ENCODE measurements at places on chromosomes 5 and 9. TPM values are rescaled to one million over a fixed set of nuclear protein-coding genes. Genes with fewer than 3 reads are reported as not detected.

DNA sequence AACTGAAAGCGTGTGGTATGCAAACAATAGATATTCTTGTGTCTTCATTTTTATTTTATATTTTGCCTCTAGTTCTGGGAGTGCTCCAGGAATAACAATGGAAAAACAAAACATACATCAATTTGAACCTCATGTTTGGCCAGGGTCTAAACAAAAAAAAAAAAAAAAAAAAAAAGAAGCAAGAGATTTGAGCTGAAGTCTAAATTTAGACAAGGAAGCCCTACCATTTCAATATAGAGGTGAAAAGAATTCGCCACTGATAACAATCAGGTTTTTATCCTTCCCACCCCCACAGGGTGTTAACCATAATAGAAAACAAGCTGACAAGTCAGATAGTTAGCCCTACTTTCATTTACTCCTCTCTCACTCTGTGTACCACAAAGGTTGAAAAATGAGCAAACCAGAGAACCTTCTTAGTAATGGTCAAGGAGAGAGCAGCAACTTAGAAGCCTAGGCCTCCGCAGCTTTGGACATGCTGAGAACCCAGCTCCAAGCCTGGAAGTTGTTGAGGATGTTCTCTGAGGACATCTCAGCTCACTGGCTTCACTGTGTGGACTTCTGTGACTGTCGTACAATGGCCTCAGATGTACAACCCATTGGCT, 118.2 kb upstream of the HMHB1 start:
- no peaks in the 10 kb centered on the region for H3K36me3 ChIP-seq
- no peak for DNase-seq
- H3K27me3 ChIP-seq, result no peaks in the 10 kb centered on the region
- no peak overlapping the region for H3K27ac ChIP-seq
- no peak overlapping the region for H3K4me3 ChIP-seq
- H3K4me1 ChIP-seq, result no peaks in the 10 kb centered on the region

DNA sequence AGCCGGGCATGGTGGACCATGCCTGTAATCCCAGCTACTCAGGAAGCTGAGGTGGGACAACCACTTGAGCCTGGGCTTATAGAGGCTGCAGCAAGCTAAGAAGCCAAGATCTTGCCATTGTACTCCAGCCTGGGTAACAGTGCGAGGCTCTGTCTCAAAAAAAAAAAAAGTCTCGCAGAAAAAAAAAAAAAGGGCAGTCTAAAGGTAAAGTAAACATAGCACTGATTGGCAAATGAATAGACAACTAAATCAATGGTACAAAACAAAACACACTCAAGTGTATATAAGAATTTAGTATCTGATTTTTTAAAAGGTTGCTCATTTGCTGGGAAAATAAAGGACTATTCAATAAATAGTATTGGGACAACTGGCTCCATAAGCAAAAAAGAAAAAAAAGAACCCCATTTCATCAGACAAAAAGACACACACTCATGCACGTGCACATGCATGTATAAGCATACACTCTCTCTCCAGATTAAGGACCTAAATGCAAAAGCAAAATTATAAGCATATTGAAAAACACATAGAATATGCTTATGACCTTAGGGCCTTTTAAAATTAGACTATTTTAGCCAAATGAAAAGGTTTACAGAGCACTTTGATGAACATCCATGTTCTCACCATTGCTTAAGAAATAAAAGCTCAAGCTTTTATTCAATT, 5.7 kb downstream of the IL6ST start:
- peaks cover 12% of the 10 kb centered on the region for H3K4me1 ChIP-seq
- no peak for DNase-seq
- no peak overlapping the region for H3K4me3 ChIP-seq
- no peak overlapping the region for H3K27ac ChIP-seq
- H3K27me3 ChIP-seq, result no peaks in the 10 kb centered on the region
- H3K36me3 ChIP-seq, result no peaks in the 10 kb centered on the region

DNA sequence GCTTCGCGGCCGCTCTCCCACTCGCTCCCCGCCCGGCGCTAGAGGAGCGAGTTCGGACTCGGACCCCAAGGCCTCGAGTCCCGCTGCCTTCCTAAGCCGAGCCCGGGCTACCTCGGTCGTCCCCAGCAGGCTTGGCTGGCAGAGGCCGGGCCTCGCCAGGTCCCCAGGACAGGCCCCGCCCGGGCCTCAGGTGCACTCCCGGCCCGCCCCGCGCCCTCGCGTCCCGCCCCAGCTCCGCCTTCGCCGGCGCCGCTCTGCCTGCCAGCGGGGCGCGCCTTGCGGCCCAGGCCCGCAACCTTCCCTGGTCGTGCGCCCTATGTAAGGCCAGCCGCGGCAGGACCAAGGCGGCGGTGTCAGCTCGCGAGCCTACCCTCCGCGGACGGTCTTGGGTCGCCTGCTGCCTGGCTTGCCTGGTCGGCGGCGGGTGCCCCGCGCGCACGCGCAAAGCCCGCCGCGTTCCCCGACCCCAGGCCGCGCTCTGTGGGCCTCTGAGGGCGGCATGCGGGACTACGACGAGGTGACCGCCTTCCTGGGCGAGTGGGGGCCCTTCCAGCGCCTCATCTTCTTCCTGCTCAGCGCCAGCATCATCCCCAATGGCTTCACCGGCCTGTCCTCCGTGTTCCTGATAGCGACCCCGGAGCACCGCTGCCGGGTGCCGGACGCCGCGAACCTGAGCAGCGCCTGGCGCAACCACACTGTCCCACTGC, at the start of gene SLC22A5:
Gene SLC22A5, plus strand, starts transcription at position 237 of the 707 bp plus-strand sequence. Its CDS starts 263 bp downstream, at position 500.
- H3K4me1 ChIP-seq, result peaks cover 11% of the 10 kb centered on the region
- H3K36me3 ChIP-seq, result no peaks in the 10 kb centered on the region
- H3K27ac ChIP-seq, result no peak within 1 kb of the TSS
- peak within 1 kb of the TSS; percentile 64 for H3K4me3 ChIP-seq
- peaks cover 37% of the 10 kb centered on the region for H3K27me3 ChIP-seq

DNA sequence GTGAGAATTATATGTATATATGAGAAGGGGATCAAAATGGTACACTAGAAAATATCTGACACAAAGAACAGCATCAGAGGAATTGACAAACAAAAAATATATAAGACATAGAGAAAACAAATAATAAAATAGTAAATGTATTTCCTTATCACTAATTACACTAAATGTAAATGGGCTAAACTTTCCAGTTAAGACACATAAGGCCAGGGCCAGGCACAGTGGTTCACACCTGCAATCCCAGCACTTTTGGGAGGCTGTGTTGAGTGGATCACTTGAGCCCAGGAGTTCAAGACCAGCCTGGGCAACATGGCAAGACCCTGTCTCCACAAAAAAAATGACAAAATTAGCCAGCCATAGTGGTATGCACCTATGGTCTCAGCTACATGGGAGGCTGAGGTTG, 8.5 kb downstream of the FBXL17 start:
- H3K36me3 ChIP-seq, result no peaks in the 10 kb centered on the region
- DNase-seq, result no peak
- H3K27me3 ChIP-seq, result no peaks in the 10 kb centered on the region
- no peaks in the 10 kb centered on the region for H3K4me1 ChIP-seq
- H3K27ac ChIP-seq, result no peak overlapping the region
- H3K4me3 ChIP-seq, result no peak overlapping the region

DNA sequence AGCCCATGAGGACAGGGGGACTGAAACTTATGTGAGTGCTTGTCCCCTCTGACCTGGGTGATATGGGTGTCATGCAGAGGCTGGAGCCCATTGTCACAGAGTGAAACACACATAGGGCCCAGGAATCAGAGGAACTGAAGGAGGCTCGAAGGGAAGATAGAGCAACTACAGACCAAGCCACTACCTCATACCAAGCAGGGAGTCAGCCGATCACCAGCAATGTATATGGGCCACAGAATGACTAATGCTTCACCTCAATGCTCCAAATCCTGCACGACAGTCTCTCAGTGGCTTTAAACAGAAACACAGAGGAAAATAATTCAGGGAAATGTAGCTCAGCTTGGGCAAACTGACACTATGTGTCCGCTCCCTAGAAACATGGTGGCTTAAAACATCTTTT, 8.9 kb upstream of the FBXW11 start:
- no peak overlapping the region for H3K4me3 ChIP-seq
- H3K27ac ChIP-seq, result no peak overlapping the region
- no peak for DNase-seq
- H3K36me3 ChIP-seq, result no peaks in the 10 kb centered on the region
- H3K27me3 ChIP-seq, result no peaks in the 10 kb centered on the region

DNA sequence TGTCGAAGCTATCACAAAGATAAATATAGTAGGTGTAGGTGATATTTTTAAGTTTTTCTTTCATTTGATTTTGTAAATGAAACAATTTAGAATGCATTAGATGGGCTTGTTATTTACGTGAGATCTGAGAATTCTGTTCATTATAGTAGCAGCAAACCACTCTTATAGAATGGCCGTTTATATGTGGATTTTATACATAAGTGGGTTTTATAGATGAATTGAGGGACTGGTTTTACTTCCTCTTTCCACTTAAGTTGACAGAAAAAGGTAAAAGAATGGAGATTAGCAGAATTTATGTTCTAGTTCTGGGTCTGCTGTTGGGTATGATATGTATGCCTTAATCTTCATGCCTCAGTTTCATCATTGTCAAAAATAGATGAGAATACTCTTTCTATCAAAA, 5.6 kb downstream of the RMI1 start:
- H3K4me1 ChIP-seq, result peaks cover 14% of the 10 kb centered on the region
- H3K27ac ChIP-seq, result no peak overlapping the region
- no peak overlapping the region for H3K4me3 ChIP-seq
- no peaks in the 10 kb centered on the region for H3K27me3 ChIP-seq

The IL13 gene
- not detected for total RNA-seq

GRCh38 chr9:27437652-27438373, 86.3 kb upstream of the IFNK start:
- no peaks in the 10 kb centered on the region for H3K27me3 ChIP-seq
- no peaks in the 10 kb centered on the region for H3K36me3 ChIP-seq
